ENCODE measurements at places on chromosomes 1 and 21. TPM values are rescaled to one million over a fixed set of nuclear protein-coding genes. Genes with fewer than 3 reads are reported as not detected.

- H3K4me1 ChIP-seq: no peaks in the 10 kb centered on the region
- no peaks in the 10 kb centered on the region for H3K27me3 ChIP-seq
- no peak overlapping the region for H3K4me3 ChIP-seq
- H3K27ac ChIP-seq: no peak overlapping the region
- H3K36me3 ChIP-seq: no peaks in the 10 kb centered on the region
Measured at GRCh38 chr21:26027696-26028095, 142.9 kb downstream of the APP start.

AGPAT3 gene
- 121 TPM for total RNA-seq

DNA sequence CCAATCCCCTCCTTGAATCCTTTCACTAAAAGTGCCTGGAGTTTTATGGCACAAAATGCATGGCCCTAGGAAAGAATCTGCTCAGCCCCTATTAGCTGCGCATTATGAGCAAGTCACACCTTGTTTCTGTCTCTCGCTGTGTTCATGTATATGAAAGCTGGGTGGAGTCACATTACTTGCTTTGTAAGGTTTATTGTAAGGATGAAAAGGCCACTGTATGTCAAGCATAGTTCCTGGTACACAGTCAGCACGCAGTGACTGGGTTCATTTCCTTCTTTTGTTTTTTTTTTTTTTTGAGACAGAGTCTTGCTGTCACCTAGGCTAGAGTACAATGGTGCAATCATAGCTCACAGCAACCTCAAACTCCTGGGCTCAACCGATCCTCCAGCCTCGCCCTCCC, 6.7 kb upstream of the SLC9A1 start:
- H3K4me1 ChIP-seq: peaks cover 10% of the 10 kb centered on the region
- no peak overlapping the region for H3K4me3 ChIP-seq
- H3K27me3 ChIP-seq: no peaks in the 10 kb centered on the region
- no peaks in the 10 kb centered on the region for H3K36me3 ChIP-seq

- no peaks in the 10 kb centered on the region for H3K36me3 ChIP-seq
- no peaks in the 10 kb centered on the region for H3K27me3 ChIP-seq
- no peaks in the 10 kb centered on the region for H3K4me1 ChIP-seq
- no peak overlapping the region for H3K4me3 ChIP-seq
- H3K27ac ChIP-seq: no peak overlapping the region
- DNase-seq: no peak
Measured at GRCh38 chr1:119593805-119594204, 54.3 kb downstream of the ZNF697 start.

GRCh38 chr1:219365451-219365850, 191.8 kb downstream of the LYPLAL1 start:
- H3K4me1 ChIP-seq: no peaks in the 10 kb centered on the region
- H3K27me3 ChIP-seq: no peaks in the 10 kb centered on the region
- no peak for DNase-seq

DNA sequence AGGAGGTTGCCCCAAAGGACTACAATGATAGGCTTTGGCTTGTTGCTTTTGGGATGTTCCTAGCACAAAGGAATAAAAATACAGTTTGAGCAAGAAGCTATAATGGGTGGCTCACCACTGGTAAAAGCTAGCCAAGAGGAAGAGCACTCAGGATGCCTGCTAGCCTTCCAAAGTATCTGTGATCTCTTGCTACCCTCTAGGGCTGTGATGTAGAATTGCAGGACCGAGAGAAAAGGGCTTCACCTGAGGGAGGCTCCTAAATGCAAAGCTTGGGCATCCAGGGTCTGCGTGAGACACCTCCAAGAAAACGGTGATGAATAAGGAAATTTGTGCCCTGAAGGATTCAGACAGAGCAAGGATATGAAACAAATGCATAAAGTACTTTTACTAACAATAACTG, 17.7 kb downstream of the IVL start:
- no peak overlapping the region for H3K4me3 ChIP-seq
- no peak for DNase-seq
- no peaks in the 10 kb centered on the region for H3K27me3 ChIP-seq

- no peak overlapping the region for H3K27ac ChIP-seq
- DNase-seq: no peak
- H3K4me3 ChIP-seq: no peak overlapping the region
- H3K36me3 ChIP-seq: no peaks in the 10 kb centered on the region
- H3K4me1 ChIP-seq: no peaks in the 10 kb centered on the region
Measured at GRCh38 chr1:75630004-75630594, 19.2 kb upstream of the SLC44A5 start.

GRCh38 chr1:81585371-81585770, 215.4 kb upstream of the ADGRL2 start:
- H3K36me3 ChIP-seq: no peaks in the 10 kb centered on the region
- H3K27ac ChIP-seq: no peak overlapping the region
- H3K27me3 ChIP-seq: no peaks in the 10 kb centered on the region
- DNase-seq: no peak

DNA sequence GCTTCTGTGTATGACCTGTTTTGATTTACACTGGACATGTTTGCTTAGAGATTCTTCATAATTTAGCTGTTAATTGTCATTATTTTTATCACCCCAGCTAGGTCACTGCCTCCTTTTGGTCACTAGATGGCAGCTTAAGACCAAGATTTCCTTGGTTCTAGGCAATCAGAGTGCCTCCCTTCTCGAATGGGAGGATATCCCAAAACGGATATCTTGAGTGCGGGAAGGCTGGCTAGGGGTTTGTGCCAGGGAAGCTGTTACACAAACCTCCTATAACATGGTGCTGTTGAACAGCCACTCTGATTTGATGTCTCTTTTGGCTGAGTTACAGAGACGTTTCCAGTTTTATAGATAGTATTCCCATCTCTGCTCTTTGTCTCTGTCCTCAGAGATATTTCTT, 283.5 kb downstream of the S1PR1 start:
- no peak overlapping the region for H3K27ac ChIP-seq
- H3K27me3 ChIP-seq: no peaks in the 10 kb centered on the region
- H3K36me3 ChIP-seq: no peaks in the 10 kb centered on the region
- no peaks in the 10 kb centered on the region for H3K4me1 ChIP-seq

- no peak overlapping the region for H3K27ac ChIP-seq
- no peaks in the 10 kb centered on the region for H3K36me3 ChIP-seq
- no peak for DNase-seq
- no peaks in the 10 kb centered on the region for H3K27me3 ChIP-seq
Measured at GRCh38 chr1:167401260-167401873, 117.0 kb downstream of the CD247 start.

- DNase-seq: no peak
- peaks cover 16% of the 10 kb centered on the region for H3K4me1 ChIP-seq
- H3K27ac ChIP-seq: no peak overlapping the region
- H3K4me3 ChIP-seq: no peak overlapping the region
- peaks cover 4% of the 10 kb centered on the region for H3K36me3 ChIP-seq
Measured at GRCh38 chr1:224427346-224427745, 7.3 kb downstream of the WDR26 start.

DNA sequence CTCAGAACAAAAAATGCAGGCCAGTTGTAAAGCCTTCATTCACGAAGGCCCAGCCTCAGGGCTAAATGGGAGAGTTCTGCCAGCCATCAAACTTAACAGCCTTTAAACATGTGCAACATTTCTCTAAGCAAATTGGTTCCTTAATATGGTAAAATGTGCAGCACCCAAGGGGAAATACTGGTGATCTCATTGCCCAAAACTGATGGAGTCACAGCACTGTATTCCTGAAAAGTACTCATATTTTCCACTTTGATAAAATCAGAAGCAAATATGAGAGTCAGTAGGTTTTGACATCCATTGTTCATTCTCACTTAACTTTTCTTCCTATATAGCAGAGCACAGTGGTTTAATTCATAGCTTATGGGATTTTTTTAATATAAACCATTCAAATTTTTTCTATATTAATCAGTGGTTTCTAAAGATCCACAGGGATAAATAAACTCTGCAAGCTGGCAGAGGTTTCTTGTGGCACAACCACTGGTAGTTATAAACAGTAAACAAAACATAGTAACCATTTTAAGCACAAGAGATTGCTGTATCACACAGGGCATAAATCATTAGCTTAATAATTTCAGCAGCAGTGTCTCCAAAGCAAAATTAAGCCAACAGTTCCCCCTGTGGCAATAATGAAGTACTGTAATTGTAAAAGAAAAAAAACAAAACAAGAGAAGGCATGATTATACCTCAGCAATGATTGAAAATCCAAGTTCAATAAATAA, 106.9 kb upstream of the LYPLAL1 start:
- H3K27ac ChIP-seq: no peak overlapping the region
- H3K36me3 ChIP-seq: no peaks in the 10 kb centered on the region
- no peak for DNase-seq
- H3K4me1 ChIP-seq: no peaks in the 10 kb centered on the region
- no peaks in the 10 kb centered on the region for H3K27me3 ChIP-seq

DNA sequence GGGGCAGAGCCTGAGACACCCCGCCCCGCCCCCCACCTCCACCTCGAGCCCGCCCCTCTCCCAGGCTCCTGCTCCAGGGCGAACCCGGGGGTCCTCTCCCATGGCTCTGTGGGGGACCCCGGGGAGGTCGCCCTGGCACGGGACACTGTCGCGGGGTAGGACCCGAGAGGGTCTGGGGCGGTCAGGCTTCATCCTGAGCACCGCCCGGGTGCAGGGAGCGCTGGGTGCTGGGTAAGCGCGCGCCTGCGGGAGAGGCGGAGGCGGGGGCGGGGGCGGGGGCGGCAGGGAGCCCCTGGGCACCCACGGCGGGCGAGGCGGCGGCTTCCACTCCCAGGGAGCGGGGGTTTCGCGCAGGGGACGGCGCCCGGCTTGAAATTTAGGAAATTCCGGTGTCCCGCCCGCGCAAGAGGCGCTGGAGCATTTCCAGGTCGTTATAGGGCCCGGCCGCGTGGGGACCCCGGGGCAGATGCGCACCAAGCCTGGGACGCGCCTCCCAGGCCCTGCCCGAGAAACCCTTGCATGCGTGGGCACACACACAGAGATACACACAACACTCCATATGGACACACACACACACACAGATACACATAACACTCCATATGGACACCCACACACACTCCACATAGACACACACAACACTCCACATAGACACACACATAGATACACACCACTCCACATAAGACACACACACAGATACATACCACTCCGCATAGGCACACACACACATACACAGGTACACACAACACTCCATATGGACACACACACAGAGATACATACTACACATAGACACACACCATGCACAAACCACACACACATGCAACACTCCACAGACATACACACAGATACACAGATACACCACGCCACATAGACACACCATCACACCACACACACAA, 48.7 kb upstream of the SLC19A1 start:
- DNase-seq: peak; percentile 63
- H3K36me3 ChIP-seq: no peaks in the 10 kb centered on the region
- H3K4me3 ChIP-seq: no peak overlapping the region
- H3K27ac ChIP-seq: peak overlapping the region; percentile 64

DNA sequence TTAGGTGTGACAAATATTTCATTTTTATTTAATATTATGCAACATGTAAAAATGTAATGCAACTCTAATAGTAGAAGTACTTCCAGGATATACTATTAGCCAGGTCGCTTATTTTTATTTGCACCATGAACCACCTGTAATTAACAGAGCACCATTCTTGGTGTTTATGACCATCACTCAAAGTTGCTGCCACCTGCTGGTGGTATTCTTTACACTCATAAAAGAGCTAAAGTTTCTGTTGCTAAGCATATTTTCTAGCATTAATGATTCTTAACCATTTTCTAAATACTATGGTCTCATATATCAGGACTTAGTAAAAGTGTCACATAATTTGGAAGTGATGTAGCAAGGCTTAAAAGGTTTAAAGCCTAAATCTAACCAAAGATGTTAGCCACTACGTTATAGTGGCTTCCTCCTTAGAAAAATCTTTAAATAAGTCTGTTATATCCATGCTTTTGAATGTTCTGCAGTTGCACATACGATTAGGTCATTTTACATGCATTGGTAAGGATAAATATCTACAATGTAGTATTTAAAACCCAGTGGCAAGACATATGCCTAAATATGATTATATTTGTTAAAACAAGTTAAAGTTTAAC, 244.5 kb downstream of the NEGR1 start:
- H3K27me3 ChIP-seq: no peaks in the 10 kb centered on the region
- no peak for DNase-seq
- H3K27ac ChIP-seq: no peak overlapping the region
- no peaks in the 10 kb centered on the region for H3K36me3 ChIP-seq
- no peaks in the 10 kb centered on the region for H3K4me1 ChIP-seq
- H3K4me3 ChIP-seq: no peak overlapping the region

GRCh38 chr21:38798481-38798882, 7.2 kb upstream of the ETS2 start:
- no peak for DNase-seq
- H3K4me3 ChIP-seq: no peak overlapping the region
- H3K27me3 ChIP-seq: no peaks in the 10 kb centered on the region
- H3K27ac ChIP-seq: no peak overlapping the region
- H3K36me3 ChIP-seq: no peaks in the 10 kb centered on the region
- H3K4me1 ChIP-seq: no peaks in the 10 kb centered on the region

- no peaks in the 10 kb centered on the region for H3K4me1 ChIP-seq
- H3K4me3 ChIP-seq: no peak overlapping the region
- no peak for DNase-seq
- no peaks in the 10 kb centered on the region for H3K27me3 ChIP-seq
- H3K36me3 ChIP-seq: no peaks in the 10 kb centered on the region
- H3K27ac ChIP-seq: no peak overlapping the region
Measured at GRCh38 chr1:186076006-186076405, 299.0 kb downstream of the TPR start.

ERVH48-1 gene
- 0.51 TPM for total RNA-seq

TBX19 gene
- total RNA-seq: 3.8 TPM

DNA sequence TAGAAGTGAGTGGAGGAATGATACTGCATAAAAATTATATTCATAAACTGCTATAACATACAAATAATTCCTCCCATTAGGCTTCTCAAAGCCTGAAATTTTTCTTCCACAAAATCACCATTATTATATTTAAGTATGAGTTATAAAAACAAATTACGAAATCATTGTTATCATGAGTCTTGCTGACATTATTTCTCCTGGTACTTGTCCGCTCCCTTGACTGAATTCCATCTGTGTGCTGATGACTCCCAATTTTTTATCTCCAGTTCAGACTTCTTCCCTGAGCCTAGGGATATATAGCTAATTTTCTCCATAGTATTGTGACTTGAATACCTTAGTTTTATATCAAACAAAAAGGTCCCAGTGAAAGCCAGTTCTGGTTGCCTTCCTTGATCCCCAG, 268.2 kb downstream of the HMCN1 start:
- no peak overlapping the region for H3K4me3 ChIP-seq
- H3K27ac ChIP-seq: no peak overlapping the region
- no peaks in the 10 kb centered on the region for H3K4me1 ChIP-seq
- H3K36me3 ChIP-seq: no peaks in the 10 kb centered on the region
- no peaks in the 10 kb centered on the region for H3K27me3 ChIP-seq
- DNase-seq: no peak

UBE4B gene
- 48.3 TPM for total RNA-seq

- no peaks in the 10 kb centered on the region for H3K27me3 ChIP-seq
- H3K36me3 ChIP-seq: peaks cover 10% of the 10 kb centered on the region
- no peak for DNase-seq
- no peaks in the 10 kb centered on the region for H3K4me1 ChIP-seq
Measured at GRCh38 chr1:236575523-236575922, 28.8 kb downstream of the HEATR1 start.

C1orf50 gene
- total RNA-seq: 10.1 TPM

PADI3 gene
- total RNA-seq: not detected
